ENCODE measurements at places on chromosomes 1 and 21. TPM values are rescaled to one million over a fixed set of nuclear protein-coding genes. Genes with fewer than 3 reads are reported as not detected.

DNA sequence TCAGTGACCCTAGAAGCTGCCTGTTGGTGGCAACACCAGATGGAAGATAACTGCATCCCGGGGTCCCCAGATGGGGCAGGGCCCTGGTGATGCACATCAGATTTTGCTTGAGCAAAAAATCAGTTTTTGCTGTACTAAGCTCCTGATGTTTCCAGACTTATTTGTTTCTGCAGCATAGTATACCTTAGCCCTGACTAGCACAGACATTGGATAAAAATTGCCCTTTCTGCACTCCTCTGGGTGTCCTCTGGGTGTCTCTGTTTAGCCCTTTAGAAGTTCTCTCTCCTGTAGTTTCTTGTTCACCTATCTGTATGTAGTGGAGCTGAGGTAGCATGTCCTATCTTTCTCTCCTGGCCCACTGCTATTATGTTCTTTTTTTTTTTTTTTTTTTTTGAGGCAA lies 30.3 kb upstream of the PLA2G2C start:
- DNase-seq: no peak
- H3K4me3 ChIP-seq: no peak overlapping the region
- H3K4me1 ChIP-seq: no peaks in the 10 kb centered on the region
- no peaks in the 10 kb centered on the region for H3K27me3 ChIP-seq
- no peak overlapping the region for H3K27ac ChIP-seq

- peak; percentile 83 for DNase-seq
- no peaks in the 10 kb centered on the region for H3K4me1 ChIP-seq
- no peak overlapping the region for H3K27ac ChIP-seq
- H3K27me3 ChIP-seq: no peaks in the 10 kb centered on the region
These were observed 9.1 kb upstream of the SYTL1 start for GRCh38 chr1:27332536-27333281.

GRCh38 chr1:240878631-240879030 lies 266.7 kb upstream of the GREM2 start:
- H3K36me3 ChIP-seq: no peaks in the 10 kb centered on the region
- H3K27me3 ChIP-seq: no peaks in the 10 kb centered on the region
- no peak for DNase-seq
- H3K27ac ChIP-seq: no peak overlapping the region
- H3K4me3 ChIP-seq: no peak overlapping the region
- H3K4me1 ChIP-seq: no peaks in the 10 kb centered on the region

DNA sequence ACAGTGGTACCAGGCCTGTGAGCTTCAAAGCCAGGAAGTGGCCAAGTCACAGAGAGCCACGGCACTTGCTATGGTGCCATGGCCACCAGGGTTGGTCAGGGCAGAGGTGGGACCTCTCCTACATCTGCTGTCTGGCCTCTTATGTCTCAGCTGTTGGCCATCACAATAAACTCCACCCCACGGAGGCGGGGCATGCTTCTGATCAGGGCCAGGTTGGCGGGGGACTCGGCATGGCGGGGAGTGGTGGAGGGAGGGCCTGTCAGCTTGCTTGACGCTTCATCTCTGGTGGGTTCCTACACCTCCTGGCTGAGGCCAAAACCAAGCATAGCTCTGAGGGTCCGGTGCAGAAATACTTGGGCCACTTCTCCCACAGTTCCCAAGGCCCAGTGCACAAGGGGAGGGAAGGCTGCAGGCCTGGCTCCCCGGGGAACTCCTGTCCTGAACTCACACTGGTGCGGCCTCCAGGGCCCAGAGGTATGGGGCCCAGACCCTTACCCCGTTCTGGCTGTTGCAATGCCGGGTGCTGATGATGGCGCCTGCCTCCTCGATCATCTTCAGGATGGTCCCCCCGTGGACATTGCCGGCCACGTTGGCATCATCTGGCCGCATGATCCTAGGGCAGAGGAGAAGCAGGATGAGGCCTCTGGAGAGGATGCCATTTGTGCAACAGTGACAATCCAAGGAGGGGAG lies 44.2 kb downstream of the ACOT7 start:
- no peak for DNase-seq
- H3K27ac ChIP-seq: no peak overlapping the region
- H3K4me3 ChIP-seq: no peak overlapping the region

- H3K27me3 ChIP-seq: no peaks in the 10 kb centered on the region
- H3K27ac ChIP-seq: no peak overlapping the region
- DNase-seq: peak; percentile 45
- H3K36me3 ChIP-seq: no peaks in the 10 kb centered on the region
- H3K4me1 ChIP-seq: peaks cover 2% of the 10 kb centered on the region
- H3K4me3 ChIP-seq: no peak overlapping the region
These were observed 35.2 kb downstream of the CCN1 start for GRCh38 chr1:85615586-85616363.

DNA sequence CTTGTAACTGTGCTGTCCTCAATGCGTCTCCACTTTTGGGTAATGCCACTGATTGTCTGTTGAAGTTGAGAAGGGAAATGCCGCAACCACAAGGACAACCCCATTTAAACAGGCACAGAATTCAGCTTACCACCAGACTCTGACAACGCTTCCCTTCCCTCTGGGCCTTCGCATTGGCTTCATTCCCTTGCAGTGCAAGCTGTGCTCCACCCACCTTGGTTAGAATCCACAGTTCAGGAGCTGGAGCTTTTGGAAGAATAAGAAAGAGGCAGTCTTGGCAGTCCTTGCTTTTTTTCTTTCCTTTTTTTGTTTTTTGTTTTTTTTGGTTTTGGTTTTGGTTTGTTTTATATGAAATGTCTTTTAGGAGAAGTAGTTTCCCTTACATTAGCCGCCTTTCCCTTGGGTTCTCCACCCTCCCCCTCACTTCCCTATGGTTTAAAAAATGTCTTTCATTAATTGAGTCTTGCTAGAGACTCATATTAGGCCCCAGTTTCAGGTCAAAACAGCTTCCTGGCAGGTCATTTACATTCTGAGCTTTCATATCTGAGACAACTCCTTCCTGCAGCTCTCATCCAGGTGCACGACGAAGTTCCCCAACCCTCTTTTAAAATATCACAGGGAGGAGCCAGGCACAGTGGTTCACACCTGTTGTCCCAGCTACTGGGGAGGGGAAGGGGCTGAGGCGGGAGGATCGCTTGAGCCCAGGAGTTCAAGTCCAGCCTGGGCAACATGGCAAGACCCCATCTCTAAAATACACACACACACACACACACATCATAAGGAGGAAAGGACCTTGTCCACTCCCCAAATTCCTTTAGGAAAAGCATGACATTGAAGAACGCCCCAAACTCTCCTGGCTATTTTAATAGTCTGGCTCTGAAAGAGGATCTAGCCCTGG lies 20.7 kb upstream of the LAX1 start:
- H3K27me3 ChIP-seq: no peaks in the 10 kb centered on the region
- no peaks in the 10 kb centered on the region for H3K4me1 ChIP-seq
- no peak overlapping the region for H3K27ac ChIP-seq
- H3K4me3 ChIP-seq: no peak overlapping the region
- H3K36me3 ChIP-seq: peaks cover 4% of the 10 kb centered on the region

GRCh38 chr1:59574085-59574484 lies 240.7 kb upstream of the HOOK1 start:
- no peaks in the 10 kb centered on the region for H3K27me3 ChIP-seq
- no peaks in the 10 kb centered on the region for H3K4me1 ChIP-seq
- H3K4me3 ChIP-seq: no peak overlapping the region
- no peak for DNase-seq

DNA sequence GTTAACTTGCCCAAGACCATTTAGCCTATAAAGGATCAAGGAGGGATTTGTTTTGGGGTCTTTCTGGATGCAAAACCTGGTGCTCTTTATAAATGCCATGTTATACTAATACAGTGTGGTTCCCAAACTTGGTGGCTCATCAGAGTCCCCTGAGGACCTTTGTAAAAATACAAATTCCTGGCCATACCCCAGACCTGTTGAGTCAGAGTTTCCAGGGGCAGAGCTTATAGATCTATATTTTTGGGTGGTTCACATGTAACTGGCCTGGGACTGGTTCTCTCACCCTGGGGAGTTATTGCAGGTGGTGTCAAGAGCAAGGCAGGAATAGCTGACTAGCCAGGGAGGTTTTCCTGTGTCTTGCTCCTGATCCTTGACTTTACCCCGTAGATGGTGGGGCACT lies 136.9 kb upstream of the HNRNPU start:
- H3K36me3 ChIP-seq: no peaks in the 10 kb centered on the region
- no peaks in the 10 kb centered on the region for H3K4me1 ChIP-seq
- no peak overlapping the region for H3K4me3 ChIP-seq
- DNase-seq: no peak
- H3K27ac ChIP-seq: no peak overlapping the region

DNA sequence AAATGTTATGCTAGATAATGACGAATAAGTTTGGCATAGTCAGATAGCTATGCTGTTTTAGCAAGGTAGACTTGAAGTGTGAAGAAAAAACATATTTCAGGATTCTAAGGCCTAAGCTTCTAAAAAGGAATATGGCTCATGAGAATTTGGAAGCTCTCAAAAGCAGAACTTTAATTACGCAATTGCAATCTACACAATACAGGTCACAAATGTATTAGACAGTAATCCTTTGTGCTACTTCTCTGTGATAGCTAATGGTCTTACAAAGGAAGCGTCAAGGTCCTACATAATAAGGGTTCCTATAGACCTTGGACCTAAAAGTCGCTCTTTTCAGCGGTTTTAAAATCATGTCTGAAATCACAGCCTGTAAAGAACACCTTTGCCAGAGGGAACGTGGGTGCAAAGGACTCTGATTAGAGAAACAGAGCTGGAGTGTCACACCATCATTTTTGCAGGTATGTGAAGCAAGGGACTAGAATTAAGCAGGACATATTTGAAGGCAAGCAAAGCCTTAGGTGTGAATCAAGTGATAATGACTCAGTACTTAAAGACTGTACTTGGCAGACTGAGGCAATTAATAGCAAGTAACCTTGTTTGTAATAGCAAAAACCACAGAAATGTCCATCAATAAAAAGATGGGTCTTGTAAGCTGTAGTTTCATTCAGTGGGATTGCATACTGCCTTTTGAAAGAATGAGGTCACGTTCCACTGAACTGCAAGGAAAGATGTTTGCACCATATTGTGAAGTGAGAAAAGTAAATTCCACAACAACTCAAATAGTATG lies 420.2 kb downstream of the KCTD3 start:
- no peak for DNase-seq
- H3K36me3 ChIP-seq: no peaks in the 10 kb centered on the region
- no peaks in the 10 kb centered on the region for H3K27me3 ChIP-seq
- H3K4me1 ChIP-seq: no peaks in the 10 kb centered on the region

The TGFB2 gene
- total RNA-seq: 18.0 TPM
